HTR-8/SVneo (cell line): ENCODE measurements at places on chromosomes 2 and 18.

- DNase-seq, result no peak
Measured at GRCh38 chr2:176193048-176193447, 4.6 kb downstream of the HOXD1 start.

DNA sequence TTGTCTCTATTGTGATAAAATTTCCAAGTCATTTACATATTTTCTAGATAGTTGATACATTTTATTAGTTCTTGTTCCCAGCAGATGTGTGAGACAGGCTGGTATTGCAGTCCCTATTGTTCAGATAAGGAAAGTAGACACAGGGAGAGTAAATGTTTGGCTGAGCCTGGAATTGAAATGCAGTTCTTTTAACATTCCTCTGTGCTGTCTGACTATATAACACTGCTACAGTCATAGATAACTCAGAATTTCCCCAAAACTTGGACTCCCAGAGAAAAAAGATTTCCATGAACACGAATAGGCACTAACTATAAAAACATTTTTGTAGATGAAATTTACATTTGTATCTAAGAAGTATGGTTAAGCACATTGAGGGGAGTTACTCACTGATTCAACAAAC, 71.4 kb downstream of the PLCL1 start:
- no peak for DNase-seq

- no peak for DNase-seq
Measured at GRCh38 chr2:231359948-231360347, 35.6 kb upstream of the B3GNT7 start.

DNA sequence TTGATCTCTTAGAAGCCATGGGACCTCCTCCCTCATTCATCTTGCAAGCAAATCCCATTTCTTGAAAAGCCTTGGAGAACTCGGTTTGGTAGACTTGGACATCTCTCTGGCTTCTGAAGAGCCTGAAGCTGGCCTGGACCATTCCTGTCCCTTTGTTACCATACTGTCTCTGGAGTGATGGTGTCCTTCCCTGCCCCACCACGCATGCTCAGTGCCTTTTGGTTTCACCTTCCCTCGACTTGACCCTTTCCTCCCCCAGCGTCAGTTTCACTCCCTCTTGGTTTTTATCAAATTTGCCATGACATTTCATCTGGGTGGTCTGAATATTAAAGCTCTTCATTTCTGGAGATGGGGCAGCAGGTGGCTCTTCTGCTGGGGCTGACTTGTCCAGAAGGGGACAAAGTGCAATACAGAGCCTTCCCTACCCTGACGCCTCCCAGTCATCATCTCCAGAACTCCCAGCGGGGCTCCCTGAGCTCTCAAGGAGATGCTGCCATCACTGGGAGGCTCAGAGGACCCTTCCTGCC, 20.0 kb downstream of the FOSL2 start:
- no peak for DNase-seq

DNA sequence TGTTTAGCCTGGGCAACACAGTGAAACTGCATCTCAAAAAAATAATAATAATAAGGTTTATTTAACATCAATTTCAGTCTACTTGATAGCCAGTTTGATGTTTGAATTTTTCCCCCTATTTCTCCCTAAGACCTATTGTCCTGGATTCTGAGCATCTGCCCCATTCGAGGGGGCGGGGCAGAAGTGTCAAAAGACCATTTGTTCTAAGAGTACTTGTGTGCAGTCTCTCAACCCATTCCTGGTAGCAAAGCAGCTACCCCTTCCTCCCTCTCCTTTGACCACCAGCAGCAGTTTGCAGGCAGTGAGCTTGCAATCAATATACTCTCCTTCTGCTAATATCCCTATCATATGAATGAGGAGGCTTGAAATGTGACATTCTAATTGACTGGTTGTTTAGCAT, 71.9 kb downstream of the VWC2L start:
- DNase-seq, result no peak

- DNase-seq, result no peak
Measured at GRCh38 chr18:25814841-25815458, 275.5 kb downstream of the SS18 start.

GRCh38 chr2:66578687-66579106, 143.8 kb downstream of the MEIS1 start:
- DNase-seq, result no peak

GRCh38 chr2:179686718-179687342, 174.6 kb downstream of the ZNF385B start:
- DNase-seq, result no peak

- no peak for DNase-seq
Measured at GRCh38 chr2:223431479-223431878, 170.7 kb downstream of the SCG2 start.

DNA sequence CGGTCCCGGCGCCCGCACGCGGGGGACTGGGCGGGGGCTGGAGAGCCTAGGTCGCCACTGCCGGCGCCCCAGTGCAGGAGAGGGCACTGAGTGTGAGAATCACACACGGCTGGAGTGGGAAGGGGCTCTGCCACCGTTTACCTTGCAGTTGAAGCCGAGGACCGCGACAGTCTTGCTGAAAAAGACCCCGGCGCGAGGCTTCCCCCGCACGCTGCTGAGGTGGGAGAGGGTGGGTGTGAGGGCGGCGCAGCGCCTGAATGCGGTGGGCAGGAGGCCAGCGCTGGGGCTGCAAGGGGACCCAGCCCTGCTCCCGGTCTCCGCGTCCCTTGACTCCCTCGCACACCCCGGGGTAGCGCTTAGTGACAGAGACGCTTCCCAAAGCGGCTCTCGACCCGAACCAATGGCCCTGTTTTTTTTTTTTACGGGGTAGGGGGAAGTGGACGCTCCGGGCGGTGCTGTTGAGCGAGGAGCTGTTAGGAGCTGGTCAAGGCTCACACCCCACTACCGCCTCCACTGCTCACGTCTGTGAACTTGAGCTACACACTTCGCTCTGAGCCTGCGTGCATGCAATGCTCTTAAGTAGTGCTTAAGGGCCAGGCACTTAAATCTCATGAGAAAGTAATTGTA, 794 bp downstream of the NOTO start:
- DNase-seq, result no peak
